ENCODE measurements at places on chromosomes 4 and X.
A peak's percentile ranks its signal among the peaks of the same experiment; 100 is the strongest.

GRCh38 chrX:118211891-118212816 lies 95.5 kb upstream of the KLHL13 start:
- DNase-seq = no peak

- no peak for DNase-seq
These were observed 18.9 kb upstream of the SCRG1 start for GRCh38 chr4:173417833-173418232.

DNA sequence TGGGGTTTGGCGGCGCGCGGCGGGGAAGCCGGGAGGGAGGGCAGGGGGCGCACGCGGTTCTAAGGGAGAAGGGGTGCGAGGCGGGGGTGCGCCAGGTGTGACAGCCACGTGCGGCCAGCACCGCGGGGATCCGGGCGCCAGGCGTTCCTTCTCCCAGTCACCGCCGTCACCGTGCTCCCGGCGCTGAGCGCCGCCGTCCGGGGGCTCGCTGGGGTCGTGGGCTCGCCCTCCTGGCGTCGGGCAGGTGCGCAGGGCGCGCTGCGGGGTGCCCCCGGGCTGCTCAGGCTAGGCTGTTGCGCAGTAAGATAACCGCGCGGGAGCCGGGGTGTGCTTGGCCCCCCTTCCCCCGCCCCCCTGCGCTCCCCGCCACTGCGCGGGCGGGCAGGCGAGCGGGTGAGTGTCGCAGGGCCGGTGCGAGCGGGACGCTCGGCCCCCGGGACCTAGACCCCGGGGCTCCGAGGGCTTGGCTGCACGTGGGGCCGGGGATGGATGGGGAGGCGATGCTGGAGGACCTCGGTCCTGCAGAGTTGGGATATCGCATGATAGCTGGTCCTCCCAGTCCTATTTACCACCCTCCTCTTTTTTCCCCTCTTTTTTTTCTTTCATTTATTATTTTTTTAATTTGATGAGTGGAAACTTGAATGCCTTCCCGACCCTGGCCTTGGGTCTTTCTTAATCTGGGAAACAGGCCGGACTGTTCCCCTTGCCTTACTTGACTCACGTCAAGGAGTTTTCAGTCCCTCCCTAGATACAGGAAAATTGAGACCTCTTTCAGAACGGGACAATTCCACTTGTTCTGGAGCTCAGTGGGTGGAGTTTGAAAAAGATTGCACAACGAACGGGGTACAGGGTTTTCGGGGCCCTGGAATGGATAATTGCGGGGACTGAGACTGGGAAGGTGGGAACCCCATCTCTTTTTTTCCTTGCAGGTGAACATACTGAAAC lies 797 bp downstream of the TXLNG start:
- DNase-seq = peak; percentile 4

DNA sequence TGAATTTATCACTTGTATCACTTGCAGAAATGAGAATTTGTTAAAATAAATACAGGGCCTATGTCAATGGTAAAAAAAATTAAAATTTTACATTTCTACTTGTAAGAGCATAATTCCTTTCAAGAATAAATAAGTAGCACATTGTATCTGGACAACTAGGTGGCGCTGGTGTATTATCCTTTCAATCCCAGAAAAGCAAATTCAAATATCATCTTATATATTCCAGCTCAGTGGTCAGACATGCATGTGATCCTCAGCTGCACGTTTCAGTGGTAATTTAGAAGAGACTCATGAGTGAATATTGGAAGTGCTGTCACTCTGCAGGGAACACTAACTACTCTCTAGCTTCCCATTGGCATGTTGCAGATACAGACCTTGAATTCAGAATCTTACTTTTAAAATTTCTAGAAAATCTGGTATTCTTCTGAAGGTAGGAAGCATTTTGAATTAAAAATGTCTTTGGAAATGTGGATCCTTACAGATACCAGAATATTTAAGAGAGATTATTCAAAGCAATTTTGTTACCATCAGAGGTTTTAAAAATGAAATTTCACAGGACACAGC lies 1414.7 kb upstream of the TENM3 start:
- peak; percentile 58 for DNase-seq

DNA sequence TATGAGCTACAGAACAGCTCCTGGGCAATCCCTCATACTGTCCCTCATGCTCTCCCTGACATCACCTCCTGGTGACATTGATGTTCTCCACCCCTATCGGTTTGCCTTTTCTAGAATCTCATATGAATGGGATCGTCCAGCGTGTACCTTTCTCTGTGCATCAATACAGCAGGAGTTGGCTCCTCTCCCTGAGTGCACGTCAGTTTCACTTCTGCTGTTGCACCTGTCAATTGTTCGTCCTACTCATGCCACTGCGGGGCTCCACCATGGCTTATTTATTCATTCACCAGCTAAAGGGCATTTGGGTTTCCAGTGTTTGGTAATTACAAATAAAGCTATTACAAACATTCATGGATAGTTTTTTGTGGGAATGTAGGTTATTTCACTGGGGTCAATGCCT lies 269.1 kb upstream of the ZFP42 start:
- DNase-seq = no peak

GRCh38 chrX:136953867-136954787 lies 73.6 kb upstream of the RBMX start:
- peak; percentile 56 for DNase-seq

DNA sequence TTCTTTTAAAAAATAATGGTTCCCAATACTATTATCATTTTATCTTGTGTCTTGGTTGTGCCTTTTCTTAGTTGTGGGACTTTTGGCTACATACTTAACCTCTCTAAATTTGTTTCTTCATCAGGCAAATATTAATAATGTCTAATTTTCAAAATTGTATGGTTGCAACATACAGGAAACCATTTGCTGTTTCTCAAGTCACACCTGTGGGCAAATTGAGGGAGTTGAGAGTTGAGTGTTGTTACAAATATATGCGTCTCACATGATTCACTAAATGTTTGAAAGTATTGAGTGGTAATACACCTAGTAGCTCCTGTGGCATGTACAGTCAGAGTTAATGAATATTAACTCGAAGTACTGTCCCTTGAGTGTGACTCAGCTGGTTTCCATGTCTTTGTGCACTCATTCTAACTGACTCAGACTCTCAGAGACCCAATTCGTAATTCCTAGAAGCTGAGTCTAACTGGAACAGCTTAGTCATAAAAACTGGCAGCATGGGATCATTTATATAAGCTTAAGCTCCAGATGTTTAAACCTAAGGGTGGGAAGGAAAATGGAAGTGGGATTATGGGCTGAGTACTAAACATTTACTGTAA lies 802.4 kb downstream of the TRIML1 start:
- no peak for DNase-seq

DNA sequence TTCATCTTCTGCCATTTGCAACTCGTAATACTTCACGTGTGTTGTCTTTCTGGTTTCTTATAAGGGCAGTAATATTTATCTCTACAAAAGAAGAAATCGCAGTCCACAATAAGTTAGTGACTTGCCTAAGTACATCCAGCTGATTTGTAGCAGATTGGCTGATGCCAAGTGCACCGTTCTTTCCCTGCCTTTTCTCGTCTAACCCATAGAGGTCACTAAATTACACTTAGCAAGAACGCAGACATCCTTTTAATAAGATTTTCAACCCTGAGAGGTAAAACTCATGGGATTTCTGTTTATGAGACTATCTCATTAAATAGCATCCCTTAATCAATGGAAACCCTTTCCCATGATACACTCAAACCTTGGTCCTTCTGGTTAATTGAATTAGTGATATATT lies 408.6 kb upstream of the ACTRT1 start:
- DNase-seq = no peak

DNA sequence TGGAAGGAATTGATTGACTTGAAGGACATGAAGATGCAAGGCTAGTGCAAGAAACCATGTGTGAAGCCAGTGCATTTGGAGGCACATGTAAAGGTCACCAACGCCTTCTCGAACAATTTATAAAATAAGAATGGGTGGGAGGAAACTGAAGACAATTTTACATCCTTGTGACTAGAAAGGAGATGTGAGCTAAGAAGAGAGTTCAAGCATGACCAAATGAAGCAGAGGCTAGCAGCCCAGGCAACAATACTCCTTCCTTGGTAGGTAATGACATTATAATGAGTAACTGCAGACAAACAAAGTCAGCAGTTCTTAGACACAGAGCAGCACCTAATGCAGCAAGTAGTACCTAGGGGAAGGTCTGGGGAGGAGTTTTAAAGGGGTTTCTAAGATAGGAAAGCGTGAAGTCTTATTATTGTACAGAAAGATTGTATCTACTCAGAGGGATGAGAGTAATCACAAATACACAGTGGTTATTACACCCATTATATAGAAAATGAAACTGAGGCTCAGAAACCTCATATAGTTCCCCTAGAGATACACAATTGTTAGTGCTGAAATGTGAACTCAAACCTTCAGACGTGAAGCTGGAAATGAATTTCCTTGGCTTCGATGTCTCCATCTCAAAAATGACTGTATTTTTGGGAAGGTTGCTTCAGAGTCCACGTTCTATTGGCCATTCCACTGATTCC lies 56.1 kb downstream of the ATXN3L start:
- no peak for DNase-seq

- DNase-seq = no peak
These were observed 335.4 kb downstream of the DHX15 start for GRCh38 chr4:24248674-24249630.

- no peak for DNase-seq
These were observed 29.4 kb downstream of the SNX25 start for GRCh38 chr4:185238750-185239149.

- no peak for DNase-seq
These were observed 135.5 kb downstream of the SOWAHB start for GRCh38 chr4:76762137-76763130.

DNA sequence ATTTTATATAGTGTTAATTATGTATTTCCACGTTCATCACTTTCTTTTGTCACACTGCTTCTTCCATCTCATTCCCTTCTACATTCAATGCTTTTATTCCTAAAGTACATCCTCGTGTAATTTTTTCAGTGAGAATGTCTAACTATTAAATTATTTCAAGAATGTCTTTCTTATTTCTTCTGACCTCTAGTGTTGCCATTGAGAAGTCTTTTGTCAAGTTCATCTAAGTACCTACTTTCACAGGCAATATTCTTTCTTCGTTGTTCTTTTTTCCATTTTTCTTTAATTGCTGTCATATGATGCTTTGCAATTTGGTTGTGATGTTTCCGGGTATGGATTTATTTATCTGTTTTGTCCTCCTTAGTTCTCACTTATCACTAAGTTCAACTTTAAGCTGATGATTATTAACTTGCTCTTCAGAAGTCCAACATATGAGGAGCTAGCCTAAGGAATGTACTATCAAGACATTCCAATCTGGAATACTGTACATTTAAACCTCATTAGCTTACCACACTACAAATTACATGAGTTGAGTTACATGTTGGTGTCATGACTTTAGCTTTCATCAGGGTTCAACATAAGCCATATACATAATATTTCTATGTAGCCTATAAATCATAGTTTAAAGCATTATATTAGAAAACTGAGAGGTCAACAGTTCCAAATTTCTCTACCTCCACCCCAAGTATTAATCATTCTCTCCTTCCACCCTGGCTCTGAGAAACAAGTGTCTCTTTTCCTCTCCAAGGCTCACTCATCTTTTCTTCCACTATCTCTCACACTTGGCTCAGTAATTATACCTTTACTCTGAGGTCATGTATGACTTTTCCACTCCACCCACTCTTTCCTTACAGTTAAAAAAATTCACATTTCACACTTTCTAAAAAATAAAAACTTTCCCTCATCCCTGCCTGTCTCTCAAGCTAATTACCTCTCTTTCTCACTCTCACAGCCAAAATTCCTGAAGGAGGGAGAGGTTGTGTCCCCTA lies 81.5 kb downstream of the COX18 start:
- DNase-seq = no peak

DNA sequence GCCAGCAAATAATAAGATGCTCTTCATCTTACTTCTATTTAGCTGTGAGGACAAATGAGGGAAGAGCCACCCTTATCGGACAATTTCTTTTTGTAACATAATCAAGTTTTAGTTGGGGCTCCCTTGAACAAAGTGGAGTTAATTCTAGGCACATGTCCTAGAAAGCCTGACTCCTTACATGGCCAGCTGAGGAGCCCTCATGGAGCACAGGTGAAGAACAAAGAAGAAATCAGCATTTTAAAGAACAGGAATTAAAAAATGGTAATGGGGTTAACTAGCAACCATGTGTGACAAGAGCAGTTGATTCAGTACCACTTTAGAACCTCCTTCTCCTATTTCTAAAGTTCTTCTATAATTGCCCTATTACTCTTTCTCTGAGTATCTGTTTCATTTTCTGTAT lies 15.9 kb downstream of the GPR82 start:
- DNase-seq = no peak

DNA sequence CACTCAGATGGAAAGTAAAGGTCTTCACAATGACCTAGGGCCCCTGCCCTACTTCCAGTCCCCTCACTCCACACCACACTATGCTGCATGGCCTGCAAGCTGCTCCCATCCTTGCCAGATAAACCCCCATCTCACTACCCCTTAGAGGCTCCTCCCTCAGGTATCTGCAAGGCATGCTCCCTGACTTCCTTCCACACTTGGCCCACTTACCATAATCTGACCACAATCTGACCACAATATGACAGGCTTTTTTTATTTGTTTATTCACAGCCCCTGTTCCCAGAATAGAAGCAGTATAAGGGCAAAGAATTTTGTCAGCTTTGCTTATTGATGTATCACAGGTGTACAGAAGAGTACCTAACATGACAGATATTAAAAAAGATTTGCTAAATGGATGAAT lies 124.7 kb downstream of the CAMK2D start:
- DNase-seq = peak; percentile 4

GRCh38 chrX:74251006-74251930 lies 52.7 kb upstream of the ZCCHC13 start:
- peak; percentile 86 for DNase-seq

DNA sequence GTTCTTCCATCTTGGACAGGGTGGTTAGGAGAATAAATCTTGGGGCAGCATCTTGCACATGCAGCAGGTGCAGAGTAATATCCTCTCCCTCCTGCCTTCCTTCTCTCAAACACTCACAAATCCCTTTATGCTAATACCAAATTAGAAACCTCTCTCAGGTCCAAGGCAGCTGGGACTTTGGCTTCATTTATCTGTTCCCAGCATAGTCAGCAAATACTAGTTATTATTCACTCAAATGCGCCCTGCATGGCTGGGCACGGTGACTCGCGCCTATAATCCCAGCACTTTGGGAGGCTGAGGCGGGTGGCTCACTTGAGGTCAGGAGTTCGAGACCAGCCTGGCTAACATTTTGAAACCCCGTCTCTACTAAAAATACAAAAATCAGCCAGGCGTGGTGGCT lies 156.0 kb upstream of the GALNT7 start:
- no peak for DNase-seq
